ENCODE measurements at places on chromosomes 3 and 15.

GRCh38 chr3:186257866-186258265 lies 104.2 kb downstream of the DGKG start:
- no peak for DNase-seq

DNA sequence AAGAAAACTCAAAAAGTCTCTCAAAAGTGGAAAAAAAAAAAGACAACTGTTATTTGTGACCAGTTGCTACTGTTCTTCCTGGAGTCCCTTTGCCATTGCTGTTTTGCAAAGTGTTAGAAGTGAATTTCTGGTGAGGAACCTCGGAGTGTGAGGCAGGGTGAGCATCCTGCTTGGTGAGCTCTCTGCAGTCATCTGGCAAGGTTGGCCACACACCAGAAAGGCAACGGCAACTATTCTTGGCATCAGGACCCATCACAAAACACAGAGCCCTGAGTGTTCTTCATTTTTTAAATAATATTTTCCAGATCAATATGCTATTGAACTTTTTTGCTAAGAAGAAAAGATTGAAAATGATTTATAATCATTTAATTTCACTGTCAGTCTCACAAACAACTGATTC lies 60.7 kb downstream of the CGNL1 start:
- no peak for DNase-seq

GRCh38 chr3:111669926-111670630 lies 74.9 kb upstream of the ZBED2 start:
- DNase-seq, result no peak

GRCh38 chr15:70438776-70439175 lies 324.6 kb downstream of the UACA start:
- DNase-seq, result no peak
